Activated gamma-delta T cell (primary cell): ENCODE measurements at places on chromosomes 5 and 9.

DNA sequence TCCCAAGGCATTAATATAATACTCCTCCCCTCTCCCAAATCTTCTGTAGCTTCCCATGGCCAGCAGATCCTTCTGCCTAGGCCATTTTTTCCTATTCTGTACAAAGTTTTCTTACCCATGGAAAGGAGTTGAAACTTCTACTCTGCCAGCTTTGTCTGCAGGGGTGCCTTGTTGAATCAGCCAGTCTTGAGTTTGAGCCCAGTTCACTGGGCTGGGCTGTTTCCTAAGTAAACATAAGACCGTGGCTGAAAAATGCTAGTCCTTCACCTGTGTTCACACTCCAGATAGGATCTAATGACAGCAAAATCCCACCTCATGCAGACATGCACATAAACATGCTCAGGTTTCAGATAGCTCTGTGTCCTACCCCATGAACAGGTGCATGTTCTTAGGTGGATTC, 10.4 kb downstream of the TEX48 start:
- DNase-seq, result no peak

- DNase-seq, result no peak
Observed at GRCh38 chr9:121895818-121896544, 197.1 kb downstream of the TTLL11 start.

DNA sequence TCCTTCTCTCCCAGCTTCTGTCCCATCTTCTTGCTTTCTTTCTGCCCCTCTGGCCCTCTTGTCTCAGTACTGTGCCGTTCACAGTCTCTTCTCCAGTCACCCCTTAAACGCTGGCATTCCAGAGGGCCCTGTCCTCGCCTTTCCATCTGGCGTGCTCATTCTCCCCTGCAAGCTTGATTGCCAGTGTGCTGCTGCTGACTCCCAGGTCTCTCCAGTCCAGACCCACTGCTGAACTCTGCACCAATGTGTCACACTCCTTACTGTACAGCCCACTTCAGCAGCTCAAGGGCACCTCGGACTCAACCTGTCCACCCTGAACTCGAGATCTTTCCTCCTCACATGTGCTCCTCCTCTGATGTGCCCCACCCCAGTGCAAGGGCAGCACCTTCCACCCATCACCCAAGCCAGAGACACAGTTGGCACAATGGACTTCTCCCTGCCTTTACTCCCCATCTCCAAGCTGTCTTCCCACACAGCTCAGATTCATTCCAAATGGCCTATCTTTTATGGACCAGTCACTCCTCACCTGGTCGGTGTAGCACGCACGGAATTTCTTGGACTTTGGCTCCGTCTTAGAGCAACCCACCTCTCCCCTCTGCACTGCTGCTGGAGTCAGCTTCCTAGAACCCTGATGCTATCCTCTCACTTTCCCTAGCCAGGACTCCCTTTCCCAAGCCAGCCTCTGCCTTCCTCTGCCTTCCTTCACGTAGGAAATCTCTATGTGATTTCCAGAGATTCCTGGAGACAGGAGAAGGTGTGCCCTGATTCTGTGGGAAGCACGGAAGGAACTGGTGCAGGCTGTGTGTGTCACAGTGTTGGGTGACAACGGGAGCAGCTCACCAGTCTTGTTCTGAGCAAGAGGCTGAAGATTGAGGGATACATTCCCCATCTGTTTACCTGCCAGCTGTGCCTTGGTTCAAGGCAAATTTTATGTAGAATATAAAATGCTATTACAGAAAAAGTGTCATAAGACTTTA, 26.0 kb upstream of the SLC2A8 start:
- DNase-seq, result no peak

- DNase-seq, result no peak
Observed at GRCh38 chr5:141040093-141040770, 10.9 kb upstream of the PCDHB1 start.
